ENCODE measurements at places on chromosomes 16 and 17.

DNA sequence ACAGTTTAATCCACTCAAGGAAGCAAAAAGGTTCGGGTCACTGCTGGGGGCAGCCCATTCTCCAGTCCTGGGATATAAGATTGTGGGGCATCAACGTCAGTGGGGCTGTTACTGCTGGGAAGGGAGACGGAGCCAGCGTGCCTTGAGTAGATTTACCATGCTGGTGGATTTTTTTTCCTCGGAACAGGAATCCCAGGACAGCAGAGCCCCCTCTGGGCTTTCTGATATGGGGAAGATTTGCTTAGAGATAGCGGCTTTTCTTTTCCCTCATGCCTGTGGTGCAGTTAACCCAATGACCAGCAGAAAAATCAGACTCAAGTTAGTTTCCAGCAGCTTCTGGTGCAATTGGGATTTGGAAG, 35.4 kb downstream of the WSCD1 start:
- no peak for DNase-seq

GRCh38 chr16:75401691-75402090, 31.6 kb downstream of the CFDP1 start:
- DNase-seq: no peak

DNA sequence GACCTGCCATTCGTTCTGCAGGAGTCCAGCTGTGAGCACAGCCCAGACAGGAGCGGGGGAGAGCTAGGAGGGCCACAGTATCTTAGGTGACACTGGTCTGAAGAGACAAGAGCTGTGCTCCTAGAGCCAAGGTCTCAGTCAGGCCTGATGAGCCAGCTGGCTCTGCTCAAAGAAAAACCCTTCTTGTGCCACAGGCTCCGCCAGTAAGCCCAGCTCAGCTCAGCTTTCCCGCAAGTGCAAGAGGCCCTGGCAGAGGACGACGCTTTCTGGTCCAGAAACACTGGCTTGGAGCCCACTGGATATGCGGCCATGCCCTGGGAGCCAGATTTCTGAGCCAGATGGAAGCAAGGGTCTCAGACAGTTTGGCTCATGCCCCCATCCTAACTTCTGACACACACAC, 23.9 kb downstream of the PEMT start:
- peak; percentile 32 for DNase-seq

DNA sequence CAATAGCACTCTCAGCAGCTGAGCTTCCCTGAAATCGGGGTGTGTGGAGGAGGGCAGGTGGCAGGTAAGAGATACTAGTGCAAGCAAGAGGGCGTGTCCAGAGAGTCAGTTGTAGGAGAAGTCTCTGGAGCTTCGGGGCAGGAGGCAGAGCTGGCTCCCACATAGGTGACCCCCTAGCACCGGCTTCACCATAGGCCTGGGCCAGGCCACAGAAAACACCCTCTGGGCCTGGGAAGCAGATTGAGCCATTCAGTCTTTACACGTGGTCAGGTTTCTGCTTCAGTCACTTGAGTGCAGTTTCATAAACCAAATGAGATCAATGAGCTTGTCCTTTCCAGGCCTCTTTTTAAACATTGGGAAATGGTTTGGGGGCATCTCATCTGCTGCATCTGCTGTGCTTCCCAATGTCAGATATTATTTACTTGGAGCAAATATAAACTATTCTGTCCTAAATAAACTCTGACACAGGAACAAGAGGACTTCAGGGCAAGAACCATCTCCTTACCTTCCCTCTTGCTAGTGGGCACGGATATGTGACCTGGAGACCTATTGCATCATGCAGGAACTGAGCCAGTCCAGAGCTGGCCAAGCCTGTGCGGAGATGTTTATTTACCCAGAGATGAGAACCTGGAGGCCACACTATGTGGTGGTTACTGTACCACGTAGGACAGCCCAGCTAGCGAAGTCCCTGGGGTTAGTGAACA, 16.1 kb downstream of the CCR7 start:
- DNase-seq: peak; percentile 98

- DNase-seq: peak; percentile 98
These were observed 72.7 kb downstream of the ABCC1 start for GRCh38 chr16:16021988-16022682.

- DNase-seq: no peak
These were observed 10.0 kb upstream of the ACSM1 start for GRCh38 chr16:20707461-20707860.

DNA sequence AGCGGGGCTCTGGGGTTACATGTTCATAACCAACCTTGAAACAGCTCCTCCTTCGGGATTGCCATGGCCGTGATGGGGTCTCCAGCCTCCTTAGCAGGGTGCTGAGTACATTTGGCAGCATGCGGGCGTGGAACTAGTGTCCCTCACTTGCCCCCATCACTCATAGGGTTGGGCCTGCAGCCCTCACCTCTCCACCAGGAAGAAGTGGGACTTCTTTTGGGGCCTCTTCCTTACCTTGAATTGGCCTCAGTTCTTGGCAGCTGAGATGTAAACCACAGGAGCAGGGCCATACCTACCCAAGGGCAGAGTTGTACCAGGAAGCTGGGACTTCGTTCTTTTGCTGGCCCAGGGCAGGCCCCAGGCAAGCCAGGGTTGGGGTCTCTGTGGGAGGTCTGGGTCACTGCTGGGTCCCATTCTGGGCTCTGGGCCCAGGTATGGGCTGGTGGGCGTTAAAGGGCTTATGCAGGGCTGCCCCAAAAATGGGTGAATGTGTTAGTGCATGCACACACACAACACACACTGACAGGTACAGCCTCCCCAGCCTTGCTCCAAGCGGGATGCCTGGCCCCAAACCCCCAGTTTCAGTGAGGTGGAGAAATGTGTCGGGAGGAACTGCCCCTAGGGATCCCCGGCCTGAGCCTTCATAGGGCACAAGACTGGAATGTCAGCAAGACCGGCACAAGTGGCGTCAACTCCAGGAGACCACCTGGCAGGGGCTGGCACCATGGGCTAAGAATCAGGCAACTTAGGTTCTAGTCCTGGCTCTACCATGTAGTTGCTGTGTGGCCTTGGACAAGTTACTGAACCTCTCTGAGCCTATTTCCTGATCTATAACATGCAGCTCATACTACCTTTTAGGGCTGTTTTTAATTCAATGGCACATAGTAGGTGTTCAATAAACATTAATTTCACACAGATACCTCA, 3.9 kb upstream of the KRT15 start:
- DNase-seq: no peak

DNA sequence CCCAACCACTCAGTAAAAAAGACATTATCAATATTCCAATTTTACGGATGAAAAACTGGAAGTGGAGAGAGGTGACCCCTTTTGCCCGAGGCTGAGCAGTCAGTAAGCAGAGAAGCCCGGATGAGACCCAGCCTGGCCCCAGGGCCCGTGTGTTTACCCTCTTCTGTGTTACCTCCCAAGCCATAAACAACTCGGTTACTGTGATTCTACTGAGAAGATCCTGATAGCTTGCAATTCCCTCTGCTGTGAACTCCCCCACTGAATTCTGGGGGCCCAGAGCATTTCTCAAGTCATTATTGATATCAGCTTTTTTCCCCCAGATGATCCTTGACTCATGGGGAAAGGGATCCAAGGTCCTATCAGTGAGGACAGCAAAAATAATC, 482.6 kb upstream of the ERCC4 start:
- DNase-seq: no peak

- DNase-seq: no peak
These were observed 15.6 kb downstream of the C16orf90 start for GRCh38 chr16:3479654-3480216.

- peak; percentile 54 for DNase-seq
These were observed 9.5 kb downstream of the MRPL27 start for GRCh38 chr17:50363217-50364060.

DNA sequence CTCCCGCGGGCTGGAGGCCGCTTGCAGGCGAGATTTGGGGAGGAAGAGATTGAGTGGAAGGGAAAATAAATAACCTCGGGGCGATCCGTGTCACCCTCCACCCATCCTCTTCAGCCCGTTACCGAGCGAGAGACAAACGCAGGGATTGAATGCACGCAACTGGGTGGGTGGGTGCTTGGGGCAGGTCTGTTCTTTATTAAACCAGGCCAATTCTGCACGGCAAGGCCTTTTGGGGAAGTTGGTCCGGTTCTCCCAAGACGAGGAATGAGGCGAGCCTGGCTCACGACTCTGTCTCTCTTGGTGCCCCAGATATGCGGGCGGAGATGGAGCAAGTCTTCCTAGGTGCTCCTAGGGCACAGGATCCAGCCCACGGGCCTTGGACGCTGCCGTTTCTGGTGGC, 396 bp upstream of the HOXB7 start:
- DNase-seq: no peak

DNA sequence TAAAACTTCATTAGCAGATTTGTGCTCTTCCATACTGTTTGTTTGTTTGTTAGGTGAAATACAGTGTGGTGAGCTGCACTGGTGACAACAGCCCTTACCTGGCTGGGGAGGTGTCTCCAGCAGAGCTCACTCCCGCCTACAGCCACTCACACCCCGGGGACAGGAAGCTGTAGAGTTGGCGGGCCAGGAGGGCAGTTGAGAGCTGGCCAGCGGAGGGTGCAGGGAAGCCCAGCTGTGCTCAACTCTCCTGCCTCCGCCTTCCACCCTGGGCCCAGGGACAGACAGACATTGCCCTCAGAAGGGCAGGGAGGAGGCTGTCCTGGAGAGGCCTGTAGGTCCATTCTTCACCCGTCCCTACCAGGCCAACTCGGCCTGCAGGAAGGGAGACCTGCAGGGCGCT, 48.6 kb upstream of the PVALEF start:
- DNase-seq: no peak

Data from fibroblast of mammary gland (primary cell).